Globus pallidus (tissue), 1 donor: ENCODE measurements at places on chromosomes 3 and 15.

DNA sequence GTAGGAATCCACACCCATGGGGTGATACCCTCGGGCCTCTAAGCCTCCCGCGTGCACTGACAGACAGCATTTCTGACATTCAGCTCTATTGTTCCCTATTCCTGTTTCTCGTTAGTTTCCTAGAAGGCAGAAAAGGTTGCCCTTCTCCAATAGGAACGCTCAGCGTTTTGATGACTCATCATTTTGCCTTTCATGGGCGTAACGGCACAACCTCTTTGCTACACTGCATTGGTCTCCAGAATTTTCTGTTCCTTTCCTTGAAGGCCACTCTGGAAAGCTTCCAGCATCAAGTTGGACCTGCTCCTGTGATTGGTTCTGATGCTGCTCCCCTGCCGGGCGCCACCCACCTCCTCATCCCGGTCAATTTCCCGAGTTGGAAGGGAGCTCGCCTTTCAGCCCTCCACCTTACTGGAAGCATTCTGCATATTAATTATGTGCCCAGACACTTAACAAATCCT lies 13.0 kb upstream of the TNK2 start:
- DNase-seq: no peak

DNA sequence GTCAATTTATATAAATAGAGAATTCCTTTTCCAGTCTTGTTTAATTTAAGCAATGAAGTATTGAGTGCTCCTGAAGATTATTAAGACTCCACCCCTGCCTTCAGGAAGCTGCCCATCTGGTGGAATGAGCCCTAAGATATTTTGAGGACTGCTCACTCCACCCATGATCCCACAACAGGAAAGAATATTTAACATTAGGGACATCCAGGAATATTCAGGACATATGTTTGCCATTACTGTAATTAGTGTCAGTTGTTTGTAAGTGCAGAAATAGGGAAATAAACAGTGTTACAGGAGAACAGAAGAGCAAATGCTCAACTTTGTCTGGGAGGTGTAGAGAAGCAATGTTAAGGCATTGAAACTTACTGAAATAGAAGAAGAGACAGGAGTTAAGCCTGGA lies 375.0 kb downstream of the ROBO2 start:
- no peak for DNase-seq

GRCh38 chr15:68303560-68304436 lies 26.3 kb downstream of the FEM1B start:
- no peak for DNase-seq

DNA sequence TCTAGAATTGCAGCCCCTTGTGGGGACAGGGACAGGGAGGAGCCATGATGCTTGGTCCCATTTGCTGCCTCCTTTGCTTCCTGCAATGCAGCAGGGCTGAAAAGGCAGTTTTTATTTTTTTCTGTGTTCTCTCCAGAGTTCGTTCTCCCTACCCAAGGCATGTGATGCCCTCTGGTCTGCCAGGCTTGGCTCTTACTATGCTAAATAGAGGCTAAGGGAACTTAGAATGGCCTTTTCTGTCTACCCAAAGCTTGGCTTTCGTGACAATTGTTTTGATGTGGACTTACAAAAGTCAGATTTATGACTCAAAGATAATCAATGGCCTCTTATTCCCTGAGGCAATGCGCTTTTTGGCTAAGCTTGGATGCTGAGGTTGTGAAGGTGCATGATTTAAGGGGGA lies 293.3 kb upstream of the TBL1XR1 start:
- peak; percentile 92 for DNase-seq

DNA sequence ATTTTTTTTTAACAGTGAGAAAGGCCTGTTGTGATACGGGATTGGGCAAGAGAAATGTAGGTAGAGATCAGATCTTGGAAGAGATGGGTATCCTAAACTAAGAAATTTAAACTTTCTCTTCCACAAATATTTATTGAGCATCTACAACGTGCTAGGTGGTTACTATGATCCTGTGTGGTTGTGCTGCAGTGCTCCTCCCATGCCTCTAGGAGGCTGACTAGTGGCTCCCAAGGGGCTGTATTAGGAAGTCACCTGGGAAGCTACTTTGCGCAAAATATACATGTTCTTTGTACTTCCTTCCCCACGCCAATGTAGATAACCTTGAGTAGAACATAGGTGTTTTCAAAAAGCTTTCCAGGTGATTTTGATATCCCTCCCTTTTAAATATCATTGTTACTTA lies 27.2 kb downstream of the USP3 start:
- DNase-seq: no peak

GRCh38 chr3:139332092-139332491 lies 11.7 kb upstream of the MRPS22 start:
- DNase-seq: no peak

GRCh38 chr3:72584262-72584661 lies 264.0 kb downstream of the SHQ1 start:
- DNase-seq: no peak

- DNase-seq: no peak
Measured at GRCh38 chr15:48119277-48119676, 1.5 kb upstream of the SLC24A5 start.

GRCh38 chr3:182810574-182811268 lies 17.4 kb downstream of the ATP11B start:
- DNase-seq: no peak

DNA sequence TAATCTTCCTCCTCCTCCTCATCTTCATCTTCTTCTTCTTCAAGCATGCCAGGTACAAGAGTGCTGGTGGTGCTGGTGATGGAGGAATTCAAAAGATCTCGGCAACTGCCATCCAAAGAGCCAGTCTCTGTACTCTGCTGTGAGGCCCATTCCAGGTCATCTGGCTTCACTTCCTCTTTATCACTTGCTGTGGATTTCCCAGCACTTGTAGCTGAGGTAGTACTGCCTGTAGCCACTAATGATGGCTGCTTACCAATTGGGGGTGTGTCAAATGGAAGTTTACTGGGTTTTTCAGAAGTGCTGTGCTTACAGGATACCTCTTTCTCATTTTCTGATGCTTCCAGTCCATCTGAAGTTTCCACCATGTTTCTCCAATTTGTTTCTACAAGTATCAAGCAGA lies 28.8 kb upstream of the SHC4 start:
- DNase-seq: no peak

DNA sequence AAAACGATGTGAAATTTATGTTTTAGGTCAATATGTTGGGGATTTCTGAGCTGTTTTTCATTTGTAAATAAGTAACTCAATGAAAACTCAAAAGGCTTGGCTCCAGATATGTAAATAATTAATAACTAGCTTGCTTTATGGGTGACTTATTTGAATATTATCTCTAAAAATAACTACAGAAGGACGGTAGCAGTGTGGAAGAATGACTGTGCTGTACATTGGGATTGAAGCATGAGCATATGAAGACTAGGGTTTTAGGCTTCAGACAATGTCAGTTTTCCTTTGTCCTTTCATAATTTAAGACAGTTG lies 343.9 kb downstream of the GRM7 start:
- DNase-seq: no peak

GRCh38 chr3:173865900-173866498 lies 468.5 kb downstream of the NLGN1 start:
- DNase-seq: no peak

- no peak for DNase-seq
Measured at GRCh38 chr3:142152384-142152783, 3.0 kb upstream of the TFDP2 start.

- no peak for DNase-seq
Measured at GRCh38 chr3:48630407-48630806, 4.9 kb downstream of the SLC26A6 start.

GRCh38 chr15:63089260-63090043 lies 32.2 kb upstream of the LACTB start:
- no peak for DNase-seq

GRCh38 chr15:89673165-89673512 lies 6.0 kb downstream of the PLIN1 start:
- no peak for DNase-seq
